Retina (tissue), 1 donor: ENCODE measurements at places on chromosomes 13 and 19.
A peak's percentile ranks its signal among the peaks of the same experiment; 100 is the strongest.

- no peak for DNase-seq
Observed at GRCh38 chr13:104817271-104817670, 1718.2 kb downstream of the EFNB2 start.

- DNase-seq, result no peak
Observed at GRCh38 chr13:100826441-100826840, 151.8 kb upstream of the TMTC4 start.

DNA sequence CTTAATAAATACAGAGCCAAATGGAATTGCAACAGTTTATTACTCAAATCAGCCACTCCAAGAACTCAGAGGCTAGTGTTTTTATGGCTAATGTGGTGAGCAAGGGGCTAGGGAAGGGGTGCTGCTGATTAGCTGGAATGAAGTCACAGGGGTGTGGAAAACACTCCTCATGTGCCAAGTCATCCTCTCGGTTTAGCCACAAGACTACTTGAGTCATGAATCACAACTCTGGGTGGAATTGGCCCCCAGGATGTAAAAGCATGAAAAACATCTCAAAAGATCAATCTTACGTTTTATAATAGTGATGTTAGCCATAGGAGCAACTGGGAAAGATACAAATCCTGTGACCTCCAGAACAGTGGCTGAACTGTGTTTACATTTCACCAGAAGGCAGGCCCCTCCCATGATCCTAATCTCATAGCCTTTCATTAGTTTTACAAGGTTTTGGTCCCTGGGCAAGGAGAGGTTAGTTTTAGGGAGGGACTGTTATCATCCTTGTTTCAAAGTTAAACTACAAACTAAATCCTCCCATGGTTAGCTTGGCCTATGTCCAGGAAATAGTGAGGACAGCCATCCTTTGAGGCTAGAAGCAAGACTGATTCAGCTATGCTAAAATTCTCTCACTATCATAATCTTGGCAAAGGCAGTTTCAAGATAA lies 2020.1 kb upstream of the PCDH20 start:
- DNase-seq, result no peak

- DNase-seq, result no peak
Observed at GRCh38 chr19:10981252-10981895, 20.5 kb downstream of the SMARCA4 start.

GRCh38 chr19:17522988-17523872 lies 11.8 kb downstream of the PGLS start:
- no peak for DNase-seq

DNA sequence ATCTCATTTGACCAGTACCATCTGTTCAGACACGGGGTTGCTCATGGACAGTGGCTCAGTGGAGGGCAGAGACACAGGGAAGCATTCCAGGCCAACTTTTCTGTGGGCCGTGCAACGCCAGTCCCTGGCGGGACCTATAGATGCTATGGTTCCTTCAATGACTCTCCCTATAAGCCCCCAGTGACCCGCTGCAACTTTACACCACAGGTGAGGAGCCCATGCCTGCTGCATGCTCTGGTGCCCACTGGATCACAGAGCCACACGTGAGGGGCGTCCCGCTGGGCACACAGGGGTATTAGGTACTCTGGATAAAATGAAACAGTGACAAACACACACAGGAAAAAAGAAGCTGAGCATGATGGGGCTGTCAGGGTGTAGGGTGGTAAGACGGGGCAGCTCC lies 34.3 kb downstream of the LAIR2 start:
- no peak for DNase-seq

DNA sequence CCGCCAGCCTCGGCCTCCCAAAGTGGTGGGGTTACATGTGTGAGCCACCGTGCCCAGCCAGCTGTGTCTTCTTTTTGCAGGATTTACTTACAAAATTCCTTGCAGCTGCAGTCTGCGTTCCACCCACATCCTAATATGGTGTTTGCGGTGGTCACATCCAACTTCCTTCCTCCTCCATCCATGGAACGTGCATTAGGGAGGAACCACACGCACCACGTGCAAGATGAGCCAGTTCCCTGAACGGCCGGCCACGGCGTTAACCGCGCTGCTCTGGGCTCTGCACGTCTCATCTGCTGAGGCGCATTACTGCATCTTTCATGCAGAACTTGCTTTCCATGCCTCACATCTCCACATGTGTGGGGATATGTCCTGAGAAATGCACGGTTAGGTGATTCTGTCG lies 13.0 kb upstream of the SIGLEC11 start:
- no peak for DNase-seq

DNA sequence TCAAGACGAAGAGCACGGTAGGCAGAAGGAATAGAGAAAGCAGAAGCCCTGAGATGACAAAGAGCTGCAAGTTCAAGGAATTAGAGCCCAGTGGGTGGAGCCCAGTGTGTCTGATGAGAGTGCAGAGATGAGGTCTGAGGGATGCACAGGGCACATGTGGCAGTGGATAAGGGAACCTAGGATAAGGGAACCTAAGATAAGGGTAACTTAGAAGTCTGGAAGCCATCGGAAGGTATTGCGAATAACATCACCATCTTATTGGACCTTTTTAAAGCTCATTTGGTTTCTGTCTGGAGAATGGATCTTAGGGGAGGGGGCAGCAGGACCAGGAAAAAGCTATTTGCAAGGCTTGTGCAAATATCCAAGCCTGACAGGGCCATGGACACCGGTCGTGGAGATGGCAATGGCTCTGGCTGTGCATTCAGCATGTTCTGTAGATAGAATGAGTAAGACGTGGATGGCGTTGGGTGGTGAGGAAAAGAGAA lies 1.3 kb downstream of the FPR3 start:
- no peak for DNase-seq

DNA sequence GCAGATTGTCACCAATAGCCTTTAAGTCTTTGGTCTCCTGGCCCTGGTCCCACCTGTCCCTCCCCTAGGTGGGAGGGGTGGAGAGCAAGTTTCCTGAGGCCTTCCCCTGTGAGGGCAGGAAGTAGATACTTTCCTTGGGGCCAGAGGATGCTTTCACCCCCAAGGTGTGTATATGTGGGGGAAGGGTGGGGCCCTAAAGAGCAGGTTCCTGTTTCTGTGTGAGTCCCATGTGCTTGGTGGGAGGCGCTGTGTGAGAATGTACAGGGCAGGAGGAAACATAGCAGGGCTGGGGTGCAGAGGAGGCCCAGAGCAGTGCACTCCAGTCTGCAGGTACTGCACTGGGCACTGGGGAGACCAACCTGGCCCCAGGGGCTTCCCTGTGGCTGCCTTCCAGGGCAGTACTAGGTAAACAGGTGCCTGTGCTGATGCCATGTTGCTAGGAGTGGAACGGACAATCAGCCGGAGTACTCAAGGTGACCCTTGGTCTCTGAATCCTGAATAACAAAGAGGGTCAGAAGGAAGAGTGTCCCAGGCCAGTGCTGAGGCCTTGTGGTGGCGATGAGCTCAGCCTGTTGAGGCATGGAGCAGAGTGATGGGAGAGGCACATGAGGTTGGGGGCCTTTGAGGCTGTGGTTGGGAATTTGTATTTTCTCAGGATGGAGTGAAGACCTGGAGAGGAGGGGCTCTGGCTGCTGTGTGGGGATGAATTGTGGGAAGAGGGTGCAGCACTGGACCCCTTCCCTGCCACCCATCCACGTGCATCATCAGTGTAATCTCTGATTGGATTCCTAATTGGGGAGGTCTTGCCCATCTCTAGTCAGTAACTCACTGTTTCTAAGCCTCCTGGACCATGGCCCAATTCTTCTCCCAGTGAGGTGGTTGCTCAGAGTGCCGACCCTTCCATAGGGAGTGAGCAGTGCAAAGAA lies 5.1 kb downstream of the EGLN2 start:
- no peak for DNase-seq

DNA sequence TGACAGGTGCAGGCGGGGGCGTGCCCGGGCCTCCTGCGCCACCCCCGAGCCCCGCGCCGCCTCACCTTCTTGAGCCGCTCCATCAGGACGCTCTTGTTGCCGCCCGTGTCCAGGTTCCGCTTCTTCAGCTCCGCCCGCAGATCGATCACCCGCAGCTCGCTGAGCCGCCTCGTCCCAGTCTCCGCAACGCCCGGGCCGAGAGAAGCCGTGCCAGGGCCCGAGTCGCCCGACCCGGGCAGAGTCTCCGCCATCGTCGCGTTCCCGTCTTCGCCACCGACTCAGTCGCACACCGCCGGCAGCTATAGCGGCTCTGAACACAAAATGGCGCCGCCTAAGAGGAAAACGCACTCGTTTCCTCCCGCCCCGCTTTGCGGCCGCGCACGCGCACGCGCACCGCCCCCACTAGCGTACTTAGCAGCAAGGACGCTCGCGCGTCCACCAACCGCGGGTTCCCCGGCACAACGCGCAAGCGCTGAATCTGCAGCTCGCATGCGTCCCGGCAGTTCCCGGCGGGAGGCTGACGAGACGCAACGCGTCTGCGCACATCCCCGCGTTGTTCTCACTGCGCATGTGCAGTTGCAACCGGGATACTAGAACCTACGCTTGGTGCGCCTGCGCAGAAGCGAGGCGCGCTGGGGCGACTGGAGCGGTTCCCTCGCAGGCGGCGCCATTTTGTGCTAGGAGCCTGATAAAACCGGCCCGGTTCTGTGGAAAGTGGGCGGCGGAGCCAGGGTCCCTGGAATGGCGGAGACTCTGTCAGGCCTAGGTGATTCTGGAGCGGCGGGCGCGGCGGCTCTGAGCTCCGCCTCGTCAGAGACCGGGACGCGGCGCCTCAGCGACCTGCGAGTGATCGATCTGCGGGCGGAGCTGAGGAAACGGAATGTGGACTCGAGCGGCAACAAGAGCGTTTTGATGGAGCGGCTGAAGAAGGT lies at the start of the genes SAFB and SAFB2:
Gene SAFB, plus strand, starts transcription at position 619 of the 932 bp plus-strand sequence. Its CDS starts 123 bp downstream, at position 742.
Gene SAFB2, minus strand, starts transcription at position 312 of the 932 bp plus-strand sequence. Its CDS starts 61 bp downstream, at position 251.
- peak; percentile 98 for DNase-seq
